ENCODE measurements at places on chromosomes 11 and 22. TPM values are rescaled to one million over a fixed set of nuclear protein-coding genes. Genes with fewer than 3 reads are reported as not detected.

- DNase-seq, result no peak
Measured at GRCh38 chr11:126334659-126335462, 20.6 kb upstream of the ST3GAL4 start.

GRCh38 chr22:43203471-43203981, 16.6 kb upstream of the TTLL12 start:
- peak; percentile 93 for DNase-seq

GRCh38 chr11:112525270-112525669, 264.6 kb upstream of the PLET1 start:
- DNase-seq, result peak; percentile 38

DNA sequence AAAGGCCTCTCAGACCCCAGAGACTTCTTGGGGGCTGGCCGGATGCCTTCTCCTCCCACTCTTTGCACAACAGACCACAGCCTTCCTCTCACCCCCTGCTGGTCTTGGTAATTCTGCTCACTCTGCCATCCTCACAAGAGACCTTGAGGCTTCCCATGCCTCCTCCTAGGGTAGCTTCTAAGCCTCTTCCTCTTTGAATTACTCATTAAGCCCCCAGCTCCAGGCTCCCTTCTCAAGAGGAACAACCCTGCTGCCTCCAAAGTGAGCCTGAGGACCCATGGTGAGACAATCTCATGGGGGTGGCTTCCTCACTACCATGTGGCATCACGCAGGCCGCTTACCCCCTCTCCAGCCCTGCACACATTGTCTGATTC, 184.6 kb upstream of the SYT13 start:
- DNase-seq, result no peak

DNA sequence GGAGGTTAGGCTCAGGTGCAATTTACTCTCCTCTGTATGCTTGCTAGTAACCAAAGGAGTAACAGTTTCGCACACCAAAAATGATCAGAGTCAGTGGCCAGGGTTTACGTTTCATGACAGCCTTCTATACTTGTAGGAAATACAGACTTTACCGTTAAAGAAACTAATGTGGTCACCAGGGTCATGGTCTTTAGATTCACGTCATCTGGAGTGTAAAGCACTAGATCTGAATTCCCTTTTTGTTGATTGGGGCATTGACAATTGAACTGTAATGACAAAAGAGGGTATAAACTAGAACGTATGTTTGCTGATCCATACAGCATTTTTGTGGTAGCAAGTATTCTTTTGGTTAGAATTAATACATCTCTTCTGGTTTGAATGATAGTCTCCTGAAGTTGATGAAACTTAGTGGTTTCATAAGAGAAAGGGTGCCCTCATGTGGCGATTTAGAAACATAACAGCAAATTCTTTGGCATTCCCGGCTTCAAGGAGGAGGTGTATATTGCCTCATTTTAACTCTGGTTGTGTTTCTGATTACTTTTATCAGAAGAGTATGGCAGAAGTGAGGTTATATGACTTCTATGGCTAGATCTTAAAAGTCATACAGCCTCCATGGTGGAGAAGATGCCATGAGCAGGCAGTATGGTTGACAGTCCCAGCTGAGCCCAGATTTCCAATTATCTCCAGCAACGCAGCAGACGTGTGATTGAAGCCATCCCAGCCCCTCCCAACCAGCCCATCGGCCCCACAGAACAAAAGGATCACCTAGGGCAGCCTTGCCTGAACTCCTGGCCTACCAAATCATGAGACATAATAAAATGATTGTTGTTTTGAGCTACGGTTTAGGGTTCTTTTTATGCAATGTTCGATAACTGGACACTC, 35.1 kb downstream of the MMP7 start:
- DNase-seq, result peak; percentile 79

GRCh38 chr11:120704256-120704750, 192.8 kb downstream of the GRIK4 start:
- DNase-seq, result no peak

GRCh38 chr11:105100206-105100605, 39.4 kb downstream of the CARD18 start:
- peak; percentile 57 for DNase-seq

DNA sequence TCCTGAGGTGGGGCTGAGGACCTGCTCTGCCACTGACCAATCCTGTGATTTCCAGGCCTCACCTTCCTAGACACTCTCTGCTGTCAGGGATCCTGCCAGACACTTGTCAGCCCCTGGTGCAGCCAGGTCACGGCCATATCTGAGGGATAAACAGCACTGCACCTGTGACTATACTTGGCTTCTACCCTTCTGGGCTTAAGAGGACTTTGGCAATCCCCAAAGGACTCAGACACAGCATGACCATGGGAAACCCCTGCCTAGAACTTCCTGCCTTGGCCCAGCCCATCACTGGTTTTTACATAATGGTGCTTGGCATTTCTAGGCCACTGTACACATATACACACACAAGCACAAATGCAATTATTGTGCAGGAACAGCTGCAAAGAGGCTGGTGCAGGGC, 11.6 kb upstream of the OLFML1 start:
- no peak for DNase-seq

Gene AMOTL1
- total RNA-seq, result 60.0 TPM

Gene HORMAD2
- total RNA-seq, result not detected
